Left lung (tissue), 14 donors: ENCODE measurements at places on chromosomes 6 and 20. TPM values are rescaled to one million over a fixed set of nuclear protein-coding genes. Genes with fewer than 3 reads are reported as not detected.

- no peak for DNase-seq
These were observed 342.5 kb downstream of the CENPW start for GRCh38 chr6:126682440-126682839.

DNA sequence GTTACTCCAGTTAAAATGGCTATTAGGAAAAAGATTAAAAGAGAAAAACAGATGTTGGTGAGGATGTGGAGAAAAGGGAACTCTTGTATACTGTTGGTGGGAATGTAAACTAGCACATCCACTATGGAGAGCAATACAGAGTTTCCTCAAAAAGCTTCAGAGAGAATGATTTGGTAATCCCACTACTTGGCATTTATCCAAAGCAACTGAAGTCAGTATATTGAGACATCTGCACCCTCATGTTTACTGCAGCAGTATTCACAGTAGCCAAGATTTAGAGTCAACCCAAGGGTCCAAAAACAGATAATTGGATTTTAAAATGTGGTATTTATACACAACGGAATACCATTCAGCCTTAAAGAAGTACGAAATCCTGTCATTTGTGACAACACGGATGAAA lies 469.5 kb downstream of the QKI start:
- no peak for DNase-seq

GRCh38 chr6:121688974-121689373 lies 253.5 kb downstream of the GJA1 start:
- no peak for DNase-seq

DNA sequence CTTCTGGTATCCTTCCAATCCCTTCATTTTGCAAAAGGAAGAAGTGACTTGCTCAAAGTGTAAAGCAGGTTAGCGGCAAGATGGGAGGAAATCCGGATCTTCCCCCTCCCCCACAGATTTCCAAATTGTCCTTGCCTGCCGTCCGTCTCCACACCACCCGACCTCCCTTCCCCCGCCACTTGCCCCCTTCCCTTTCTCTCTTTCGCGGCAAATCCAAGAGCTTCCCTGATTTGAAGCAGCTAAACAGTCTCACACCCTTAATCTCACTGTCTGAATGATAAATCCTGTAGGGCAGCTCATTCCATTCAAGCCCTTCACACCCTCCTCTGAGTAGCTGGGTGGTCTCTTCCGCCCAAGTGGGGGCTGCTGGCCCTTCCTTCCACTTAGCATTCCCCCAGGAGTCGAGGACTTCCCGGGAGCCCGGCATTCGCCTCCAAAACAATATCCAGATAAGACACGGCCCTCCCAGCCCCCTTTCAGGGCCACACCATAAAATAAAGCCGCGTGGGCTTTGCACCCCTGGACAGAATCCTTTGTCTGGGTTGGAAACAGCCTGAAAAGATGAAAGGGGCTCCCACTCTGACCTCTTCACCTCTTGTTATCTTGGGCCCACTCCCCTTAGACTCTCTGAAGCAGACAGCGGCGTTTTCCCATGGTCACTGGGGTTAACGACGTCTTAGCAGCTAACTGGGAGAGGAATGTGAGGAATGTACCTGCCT lies 44.0 kb upstream of the PIM1 start:
- DNase-seq: no peak

- DNase-seq: no peak
These were observed 67.7 kb downstream of the GFRA4 start for GRCh38 chr20:3595541-3595940.

GRCh38 chr6:110556317-110557110 lies 80.1 kb upstream of the SLC22A16 start:
- DNase-seq: no peak

GRCh38 chr20:32971703-32972161 lies 32.5 kb downstream of the SUN5 start:
- DNase-seq: no peak

DNA sequence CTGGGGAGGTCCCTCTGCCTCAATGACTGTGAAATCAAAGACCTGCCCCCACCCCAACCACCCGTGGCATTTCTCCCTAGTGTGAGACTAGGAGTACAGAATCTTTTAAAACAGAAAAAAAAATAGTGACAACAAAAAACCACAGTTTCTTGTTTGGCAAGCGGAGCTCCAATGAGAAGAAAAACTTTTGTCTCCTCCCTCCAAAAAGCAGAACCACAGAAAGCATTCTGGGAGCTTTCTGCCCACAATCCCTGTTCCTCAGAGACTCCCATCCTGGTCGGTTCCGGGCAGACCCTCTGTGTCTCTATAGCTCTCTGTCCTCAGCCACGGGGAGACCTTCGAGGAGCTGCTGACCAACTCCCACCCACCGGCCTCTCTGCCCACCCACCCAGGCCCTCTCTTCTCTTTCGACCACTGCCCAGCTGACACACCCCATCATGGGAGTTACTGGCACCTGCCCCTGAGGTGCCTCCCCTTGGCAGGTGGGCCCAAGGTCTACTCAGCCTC lies 4.9 kb downstream of the PREX1 start:
- DNase-seq: no peak

GRCh38 chr6:84089081-84089480 lies 55.5 kb downstream of the MRAP2 start:
- no peak for DNase-seq

DNA sequence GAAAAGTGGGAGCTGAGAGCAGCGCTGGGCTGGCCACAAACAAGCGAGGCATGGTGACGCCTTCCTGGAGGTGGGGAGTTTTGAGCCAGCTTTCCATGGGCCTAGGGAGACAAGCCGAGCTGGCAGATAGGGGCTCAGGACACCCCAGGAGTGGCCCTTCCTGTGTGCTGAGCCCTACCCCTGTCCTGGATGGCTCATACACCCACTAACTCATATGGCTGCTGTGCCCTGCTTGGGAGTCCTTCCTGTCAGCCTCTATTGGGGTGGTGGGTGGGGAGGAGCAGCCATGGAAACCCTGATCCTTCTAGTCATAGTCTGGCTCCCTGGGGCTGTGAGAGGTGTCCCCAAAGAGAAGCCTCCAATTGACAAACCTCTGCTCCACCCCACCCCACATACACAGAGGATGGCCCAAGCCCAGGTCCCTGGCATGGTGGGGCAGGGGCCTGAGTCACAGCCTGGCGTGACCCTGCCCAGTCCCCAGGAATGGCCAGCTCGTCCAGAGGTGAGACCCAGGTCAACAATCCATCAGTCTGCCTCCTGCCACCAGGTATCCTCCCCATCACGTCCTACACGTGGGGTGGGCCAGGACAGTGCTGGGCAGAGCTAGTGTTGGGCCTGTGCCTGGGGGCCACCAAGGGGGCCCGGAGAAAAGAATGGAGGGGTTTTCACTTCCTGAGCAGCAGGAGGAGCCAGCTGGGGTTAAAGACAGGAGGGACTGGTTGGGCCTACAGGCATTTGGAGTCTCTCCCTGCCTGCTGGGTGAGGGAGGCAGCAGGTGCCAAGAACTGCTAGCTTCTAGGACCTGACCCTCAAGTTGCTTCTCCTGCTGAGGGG lies 52.2 kb downstream of the MRPL14 start:
- no peak for DNase-seq

RAB44 gene
- polyA plus RNA-seq: 0.15 TPM

GRIK2 gene
- 0.69 TPM for polyA plus RNA-seq

FAM217A gene
- 2.2 TPM for polyA plus RNA-seq

USP49 gene
- 15.3 TPM for polyA plus RNA-seq

OR2H2 gene
- polyA plus RNA-seq: 0.14 TPM

RPL10A gene
- 2,223 TPM for polyA plus RNA-seq

C20orf202 gene
- polyA plus RNA-seq: 1.7 TPM
